Activated CD4-positive, alpha-beta T cell treated with anti-CD3 and anti-CD28 coated beads, Interleukin-2, amount 50 U/mL, for 16 hours (primary cell): ENCODE measurements at places on chromosomes 5 and 9.

DNA sequence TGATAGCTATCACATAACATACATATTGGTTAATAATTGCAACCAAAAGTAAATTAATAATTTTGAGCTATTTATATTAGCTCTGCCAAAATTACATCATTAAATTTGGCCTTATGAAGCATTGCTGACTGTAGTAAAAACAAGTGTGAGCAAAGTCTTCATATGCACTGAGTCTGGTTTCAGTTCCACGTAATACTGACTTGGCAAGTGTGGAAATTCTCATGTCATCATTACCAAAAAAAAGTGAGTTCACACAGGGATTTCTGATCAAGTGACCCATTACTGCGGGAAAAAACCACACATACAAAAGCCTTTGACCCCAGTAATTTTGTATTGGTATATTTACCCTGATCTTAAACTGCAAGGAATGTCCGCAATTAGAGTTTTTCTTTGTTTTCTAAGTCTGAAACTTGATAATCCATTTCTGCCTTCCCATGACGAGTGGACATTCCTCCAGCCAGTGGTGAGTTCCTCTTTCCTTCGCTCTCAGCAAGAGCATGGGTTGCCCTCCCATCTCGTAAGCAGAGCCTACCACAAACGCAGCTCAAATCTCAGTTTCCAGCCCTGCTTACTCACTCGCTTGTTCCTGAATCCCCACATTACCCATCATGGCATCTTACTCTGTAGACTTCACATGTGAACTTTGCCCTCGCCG is 220.2 kb upstream of the DMRT1 start:
- DNase-seq: no peak

- DNase-seq: no peak
These were observed 36.2 kb upstream of the ZNF366 start for GRCh38 chr5:72543365-72543764.

- DNase-seq: no peak
These were observed 7.5 kb upstream of the CNOT6 start for GRCh38 chr5:180486636-180487149.

DNA sequence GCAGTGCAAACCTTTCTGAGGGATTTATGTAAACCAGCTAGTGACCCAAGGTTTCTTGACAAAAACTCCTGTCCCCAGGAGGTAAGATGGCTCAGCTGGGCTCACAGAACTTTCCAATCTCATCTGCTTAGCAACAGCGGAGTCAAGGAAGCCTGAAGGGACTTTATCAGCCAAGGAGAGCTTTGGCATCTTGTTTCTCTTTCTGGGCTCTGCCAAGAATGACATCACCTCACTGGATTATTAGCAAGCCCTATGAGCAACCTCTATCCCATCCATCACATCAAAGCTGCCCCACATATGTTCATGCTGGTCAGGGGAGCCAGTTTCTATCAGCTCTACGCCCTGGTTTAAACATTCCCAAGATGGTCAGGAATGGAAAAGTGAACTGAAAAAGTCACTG is 461.3 kb downstream of the ENC1 start:
- no peak for DNase-seq

DNA sequence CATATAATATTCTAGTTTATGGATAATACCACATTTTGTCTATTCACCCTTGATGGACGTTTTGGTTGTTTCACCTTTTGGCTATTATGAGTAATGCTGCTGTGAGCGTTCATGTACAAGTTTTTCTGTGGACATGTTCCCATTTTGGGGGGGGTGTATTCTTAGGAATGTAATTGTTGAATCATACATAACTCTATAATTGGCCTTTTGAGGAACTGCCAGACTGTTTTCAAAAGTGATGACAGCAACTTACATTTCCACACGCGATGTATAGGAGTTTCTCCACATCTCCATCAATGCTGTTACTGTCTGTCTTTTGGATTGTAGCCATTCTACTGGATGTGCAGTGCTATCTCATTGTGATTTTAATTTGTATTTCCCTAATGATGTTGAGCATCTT is 69.8 kb downstream of the SLC46A2 start:
- DNase-seq: no peak

- no peak for DNase-seq
These were observed 68.0 kb upstream of the CTNNA1 start for GRCh38 chr5:138685193-138685745.

- no peak for DNase-seq
These were observed 90.8 kb downstream of the TENT4A start for GRCh38 chr5:6803981-6804550.

GRCh38 chr9:132228062-132228461 is 66.2 kb downstream of the NTNG2 start:
- DNase-seq: no peak
